ENCODE measurements at places on chromosomes 3 and 15.

- DNase-seq: no peak
These were observed 125.9 kb upstream of the PLXND1 start for GRCh38 chr3:129732200-129732876.

- DNase-seq: no peak
These were observed 4.0 kb upstream of the TM4SF1 start for GRCh38 chr3:149381173-149382100.

DNA sequence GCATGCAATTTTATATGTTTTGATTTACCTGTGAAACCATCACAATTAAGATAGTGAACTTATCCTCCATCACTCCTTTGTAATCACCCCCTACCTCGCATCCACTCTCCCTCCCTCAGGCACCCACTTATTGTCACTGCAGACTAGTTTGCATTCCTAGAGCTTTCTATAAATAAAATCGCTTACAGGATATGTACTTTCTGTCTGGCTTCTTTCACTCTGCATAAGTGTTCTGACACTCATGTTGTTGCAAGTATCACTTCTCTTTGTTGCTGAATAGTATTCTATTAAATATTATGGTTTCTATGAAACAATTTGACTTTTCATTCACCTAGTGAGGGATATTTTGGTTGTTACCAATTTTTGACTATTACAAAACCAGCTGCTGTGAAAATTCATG lies 139.3 kb downstream of the RSRC1 start:
- DNase-seq: no peak

DNA sequence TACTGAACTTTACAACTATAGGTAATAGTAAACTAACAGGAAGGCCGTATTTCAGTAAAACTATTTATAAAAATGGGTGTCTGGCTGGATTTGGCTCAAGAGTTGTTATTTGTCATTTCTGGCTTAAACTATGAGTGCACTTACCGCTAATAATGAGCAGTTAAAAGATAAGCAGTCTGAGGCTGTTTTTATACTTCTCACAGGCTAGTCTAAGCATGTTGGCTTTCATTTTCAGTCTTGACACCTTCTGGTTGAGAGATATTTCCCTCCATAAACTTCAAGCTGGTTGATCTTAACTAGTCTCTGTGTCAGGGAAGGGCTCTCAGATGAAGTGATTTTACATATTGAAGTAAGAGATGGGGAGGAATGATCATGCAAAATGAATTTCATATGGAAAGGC lies 96.1 kb downstream of the RSRC1 start:
- DNase-seq: no peak

GRCh38 chr3:162742159-162742717 lies 1245.6 kb downstream of the OTOL1 start:
- no peak for DNase-seq

DNA sequence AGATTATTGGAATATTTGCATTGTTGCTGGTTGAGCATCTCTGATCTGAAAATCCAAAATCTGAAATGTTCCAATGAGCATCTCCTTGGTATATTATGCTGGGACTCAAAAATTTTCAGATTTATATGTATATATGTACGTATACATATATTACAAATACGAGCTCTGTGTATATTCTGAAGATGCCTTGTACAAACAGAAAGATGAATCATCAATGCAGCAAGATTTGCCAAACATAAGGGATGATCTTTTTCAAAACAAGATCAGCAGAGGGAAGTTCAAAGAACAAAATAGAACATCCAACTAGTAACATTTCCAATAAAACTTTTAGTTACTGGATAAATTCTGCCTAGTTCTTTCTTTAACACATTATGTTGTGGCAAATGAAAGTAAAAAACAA lies 42.5 kb downstream of the HERC1 start:
- DNase-seq: no peak
